Activated CD4-positive, alpha-beta T cell treated with anti-CD3 and anti-CD28 coated beads for 36 hours (primary cell): ENCODE measurements at places on chromosomes 5 and 9.
A peak's percentile ranks its signal among the peaks of the same experiment; 100 is the strongest.

- no peak for DNase-seq
Measured at GRCh38 chr9:108296056-108296455, 559.7 kb downstream of the ACTL7B start.

DNA sequence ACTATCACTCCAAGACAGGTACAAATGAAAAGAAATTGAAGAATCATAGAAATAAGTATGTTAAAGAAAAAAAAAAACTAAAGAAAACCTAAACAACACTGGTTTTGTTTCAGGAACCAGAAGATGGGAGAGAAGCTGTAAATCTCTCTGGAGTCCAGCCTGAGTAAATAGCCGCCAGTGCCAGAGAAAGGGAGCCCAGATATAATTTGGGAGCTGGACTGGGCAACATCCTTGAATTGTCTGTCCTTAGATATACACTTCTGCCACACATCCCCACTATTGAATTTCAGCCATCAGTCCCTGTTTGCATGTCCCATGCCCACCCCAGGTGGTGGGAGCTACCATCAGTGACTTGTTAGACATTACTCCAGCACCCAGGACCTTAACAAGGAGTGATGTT lies 979.6 kb downstream of the DTWD2 start:
- no peak for DNase-seq

DNA sequence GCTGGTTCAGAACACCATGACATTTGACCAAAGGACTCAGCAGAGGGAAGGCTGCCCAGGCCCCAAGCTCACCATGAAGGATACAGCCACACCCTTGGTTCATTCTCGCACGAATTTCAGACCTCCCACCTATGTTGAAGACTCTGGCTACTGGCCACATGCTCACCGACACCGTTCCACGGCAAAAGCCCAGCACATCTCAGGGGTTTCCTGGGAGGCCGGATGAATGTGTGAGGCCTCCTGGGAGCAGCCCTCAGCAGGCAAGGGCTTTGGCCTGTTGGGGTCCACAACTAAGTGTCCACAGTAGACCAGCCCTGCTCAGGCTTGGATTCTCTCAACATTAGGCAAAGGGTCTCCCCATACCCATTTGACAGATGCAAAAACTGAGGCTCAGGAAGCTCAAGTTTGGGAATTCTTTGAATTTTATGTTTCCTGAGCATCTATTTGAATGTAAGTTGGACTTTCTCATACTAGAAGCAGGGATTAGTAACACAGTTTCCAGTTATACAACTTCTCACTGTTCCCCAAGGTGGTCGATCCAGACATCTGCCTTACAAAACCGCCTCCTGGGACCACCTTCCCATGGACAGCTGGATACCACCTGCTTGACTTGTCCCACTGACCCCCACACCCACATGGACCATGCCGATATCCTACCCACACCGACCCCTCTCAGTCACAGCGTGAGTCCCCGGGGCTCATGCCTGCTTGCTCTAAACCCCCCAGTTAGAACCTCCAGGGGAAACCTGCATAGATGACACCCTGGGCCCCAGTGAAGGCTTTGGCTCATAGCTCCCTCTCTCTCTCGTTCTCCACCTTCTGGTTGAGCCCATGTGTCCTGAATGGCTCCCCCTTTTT lies 27.9 kb downstream of the CCT5 start:
- DNase-seq: no peak

GRCh38 chr9:89477384-89477783 lies 20.5 kb downstream of the SEMA4D start:
- peak; percentile 80 for DNase-seq

GRCh38 chr9:126613651-126614050 lies at the start of gene LMX1B:
TSS of gene LMX1B (plus strand) at chr9:126613928. CDS start at chr9:126614450, 522 bp downstream.
- DNase-seq: peak; percentile 28

GRCh38 chr5:65722575-65723403 lies 784 bp downstream of the NLN start:
- DNase-seq: peak; percentile 12
